ENCODE measurements at places on chromosomes 12 and 14.

- DNase-seq, result no peak
Observed at GRCh38 chr12:127963933-127964332, 303.0 kb upstream of the TMEM132C start.

GRCh38 chr12:109966546-109966945 is 29.6 kb downstream of the GIT2 start:
- DNase-seq, result no peak

- no peak for DNase-seq
Observed at GRCh38 chr12:171743-172676, 41.9 kb downstream of the SLC6A12 start.

- DNase-seq, result no peak
Observed at GRCh38 chr14:92760524-92760805, 12.0 kb upstream of the LGMN start.

DNA sequence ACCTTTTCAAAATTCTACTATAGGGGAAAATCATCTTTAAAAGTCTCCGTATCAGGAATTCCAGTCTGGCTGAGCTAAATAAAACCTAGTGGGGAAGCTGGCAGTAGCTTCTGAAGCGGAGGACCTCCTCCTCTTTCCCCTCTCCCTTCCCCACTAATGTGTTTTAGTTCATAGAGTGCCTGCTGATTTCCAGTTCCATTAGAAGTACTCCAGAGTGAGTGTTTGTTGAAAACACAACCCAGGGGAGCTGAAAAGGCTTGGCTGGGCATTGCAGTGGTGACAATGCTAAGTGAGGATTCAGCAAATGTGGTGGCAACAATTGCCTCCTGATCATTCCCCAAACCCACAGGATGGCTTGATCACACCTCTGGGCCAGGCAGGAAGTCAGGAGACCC is 144.2 kb upstream of the FRMD6 start:
- DNase-seq, result no peak

DNA sequence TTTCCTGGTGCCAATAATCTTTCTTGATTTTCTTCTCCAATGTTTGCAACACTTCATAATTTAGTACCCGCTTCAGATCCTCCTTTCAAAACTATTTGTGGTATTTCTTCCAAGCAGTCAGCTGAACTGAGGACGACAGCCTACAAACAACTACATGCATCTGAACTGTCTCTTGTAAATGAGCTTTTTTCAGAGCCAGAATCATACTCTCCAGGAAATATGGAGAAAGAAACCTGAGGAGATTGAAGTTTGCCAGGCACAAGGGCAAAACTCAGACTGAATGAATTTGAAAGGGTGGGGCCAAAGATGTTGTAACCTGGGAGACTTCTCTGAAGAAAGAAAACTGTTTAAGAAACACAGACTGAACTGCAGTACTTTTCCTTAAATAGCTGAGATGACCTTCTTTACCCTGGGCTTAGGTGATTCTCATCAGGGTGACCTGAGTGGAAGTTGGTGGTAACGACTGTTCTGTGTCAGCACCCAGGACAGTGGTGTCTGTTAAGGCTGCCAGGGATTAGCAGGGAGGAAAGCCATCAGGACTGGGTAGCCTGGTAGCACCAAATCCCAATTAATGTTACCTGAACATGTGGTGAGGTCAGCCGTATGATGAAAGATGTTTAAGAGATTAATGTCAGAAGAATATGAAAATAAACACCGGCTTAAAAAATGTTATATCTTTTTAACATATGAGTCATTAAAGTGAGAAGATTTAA is 95.0 kb downstream of the TGFB3 start:
- no peak for DNase-seq

GRCh38 chr14:97185186-97185585 is 388.0 kb downstream of the VRK1 start:
- DNase-seq, result peak; percentile 61

GRCh38 chr14:74977164-74977900 is 21.9 kb upstream of the PGF start:
- no peak for DNase-seq

DNA sequence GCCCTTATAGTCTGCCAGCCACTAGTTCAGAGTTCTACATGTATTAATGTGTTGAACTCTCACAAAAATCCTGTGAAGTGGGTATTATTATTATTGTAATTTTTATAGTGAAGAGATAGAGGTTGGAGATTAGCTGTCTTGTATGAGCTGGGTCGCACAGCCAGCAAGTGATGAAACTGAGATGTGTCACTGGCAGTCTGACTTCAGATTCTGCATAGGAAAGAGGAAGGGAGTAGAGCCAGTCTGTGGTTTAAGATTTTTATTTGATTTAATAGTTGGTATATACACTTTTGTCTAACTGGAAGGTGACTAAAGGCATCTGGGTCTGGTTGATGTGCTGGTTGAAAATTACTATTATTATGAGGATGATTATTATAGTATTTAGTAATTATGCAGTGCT is 5.8 kb upstream of the FRS2 start:
- no peak for DNase-seq

GRCh38 chr12:52461693-52462092 is 9.7 kb upstream of the KRT6B start:
- no peak for DNase-seq
